ENCODE measurements at places on chromosomes 5 and 9. TPM values are rescaled to one million over a fixed set of nuclear protein-coding genes. Genes with fewer than 3 reads are reported as not detected.

Gene TLX3
- polyA plus RNA-seq, result not detected

Gene ECSCR
- polyA plus RNA-seq, result 21.6 TPM

Gene KDM4C
- polyA plus RNA-seq, result 27.2 TPM

Gene HSPB3
- 0.61 TPM for polyA plus RNA-seq

Gene COL27A1
- polyA plus RNA-seq, result 117 TPM

Gene LCN9
- polyA plus RNA-seq, result not detected

Gene PCDHGA2
- 1.3 TPM for polyA plus RNA-seq

Gene SUSD3
- 7.6 TPM for polyA plus RNA-seq

Gene PTGER4
- 11.6 TPM for polyA plus RNA-seq

- no peaks in the 10 kb centered on the region for H3K4me1 ChIP-seq
- H3K27ac ChIP-seq, result no peak overlapping the region
- H3K4me3 ChIP-seq, result no peak overlapping the region
- no peaks in the 10 kb centered on the region for H3K36me3 ChIP-seq
- DNase-seq, result no peak
These were observed 416.1 kb upstream of the TRPC7 start for GRCh38 chr5:136781464-136781863.

GRCh38 chr9:86902176-86902575 lies 45.1 kb downstream of the GAS1 start:
- no peak for DNase-seq
- no peak overlapping the region for H3K27ac ChIP-seq
- no peak overlapping the region for H3K4me3 ChIP-seq
- H3K36me3 ChIP-seq, result no peaks in the 10 kb centered on the region
- peaks cover 37% of the 10 kb centered on the region for H3K27me3 ChIP-seq

GRCh38 chr5:124655921-124656511 lies 90.4 kb downstream of the ZNF608 start:
- peak; percentile 98 for DNase-seq
- H3K36me3 ChIP-seq, result no peaks in the 10 kb centered on the region
- peaks cover 79% of the 10 kb centered on the region for H3K4me1 ChIP-seq
- no peaks in the 10 kb centered on the region for H3K27me3 ChIP-seq
- H3K4me3 ChIP-seq, result no peak overlapping the region

DNA sequence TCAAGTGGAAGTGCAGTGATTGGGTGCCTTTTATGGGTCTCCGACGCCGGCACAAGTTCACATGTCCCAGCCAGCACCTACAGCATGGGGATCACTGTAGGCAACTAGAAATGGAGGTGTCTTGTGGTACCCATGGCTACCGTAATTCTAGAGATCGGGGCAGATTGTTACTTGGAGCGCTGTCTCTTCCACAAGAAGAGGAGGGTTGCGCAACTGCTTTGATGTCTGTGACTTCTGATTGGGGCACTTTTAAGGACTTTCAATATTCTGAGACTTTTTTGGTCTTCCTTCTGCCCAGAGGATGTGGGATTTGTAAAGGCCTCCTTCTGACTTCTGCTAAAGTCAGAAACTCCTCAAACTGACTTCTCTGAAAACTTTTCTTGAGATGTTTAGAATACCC lies 41.9 kb downstream of the GLRX start:
- H3K36me3 ChIP-seq, result peaks cover 33% of the 10 kb centered on the region
- H3K4me3 ChIP-seq, result no peak overlapping the region
- H3K27me3 ChIP-seq, result no peaks in the 10 kb centered on the region
- no peak overlapping the region for H3K27ac ChIP-seq

- peaks cover 21% of the 10 kb centered on the region for H3K36me3 ChIP-seq
- H3K4me3 ChIP-seq, result no peak overlapping the region
- H3K27ac ChIP-seq, result no peak overlapping the region
- H3K4me1 ChIP-seq, result no peaks in the 10 kb centered on the region
These were observed 37.1 kb downstream of the FAM13B start for GRCh38 chr5:137995749-137996128.

GRCh38 chr5:151315998-151316597 lies 12.5 kb upstream of the SLC36A3 start:
- H3K4me3 ChIP-seq, result no peak overlapping the region
- DNase-seq, result peak; percentile 43
- H3K27ac ChIP-seq, result no peak overlapping the region
- no peaks in the 10 kb centered on the region for H3K36me3 ChIP-seq
- H3K4me1 ChIP-seq, result no peaks in the 10 kb centered on the region

GRCh38 chr5:59767211-59767605 lies 126.3 kb downstream of the PDE4D start:
- H3K36me3 ChIP-seq, result no peaks in the 10 kb centered on the region
- H3K27ac ChIP-seq, result no peak overlapping the region
- no peak for DNase-seq

- H3K27me3 ChIP-seq, result no peaks in the 10 kb centered on the region
- no peaks in the 10 kb centered on the region for H3K4me1 ChIP-seq
- no peak overlapping the region for H3K4me3 ChIP-seq
These were observed 127.6 kb upstream of the RPS23 start for GRCh38 chr5:82405618-82406204.

DNA sequence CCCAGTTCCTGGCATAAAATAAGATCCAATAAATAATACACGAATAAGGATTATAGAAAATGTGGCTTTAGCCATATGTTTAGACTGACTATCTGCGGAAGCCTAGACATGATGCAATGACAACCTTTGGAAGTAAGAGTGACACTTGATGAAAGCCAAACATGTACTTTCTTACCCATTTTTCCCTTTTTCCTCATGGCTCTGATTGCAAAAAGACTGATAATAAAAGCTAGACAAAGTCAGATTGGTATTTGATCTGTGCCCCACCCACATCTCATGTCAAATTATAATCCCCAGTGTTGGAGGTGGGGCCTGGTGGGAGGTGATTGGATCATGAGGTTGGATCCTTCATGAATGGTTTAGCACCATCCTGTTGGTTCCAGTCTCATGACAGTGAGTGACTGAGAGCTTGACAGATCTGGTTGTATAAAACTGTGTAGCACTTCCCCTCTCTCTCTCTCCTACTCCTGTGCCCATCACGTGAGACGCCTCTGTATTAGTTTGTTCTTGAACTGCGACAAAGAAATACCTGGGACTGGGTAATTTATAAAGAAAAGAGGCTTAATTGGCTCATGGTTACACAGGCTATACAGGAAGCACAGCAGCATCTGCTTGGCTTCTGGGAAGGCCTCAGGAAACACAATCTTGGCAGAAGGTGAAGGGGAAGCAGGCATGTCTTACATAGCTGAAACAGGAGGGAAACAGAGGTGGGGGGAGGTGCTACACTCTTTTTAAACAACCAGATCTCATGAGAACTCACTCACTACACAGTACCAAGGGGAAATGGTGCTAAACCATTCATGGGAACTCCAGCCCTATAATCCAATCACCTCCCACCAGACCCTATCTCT lies 243.4 kb upstream of the PIK3R1 start:
- peaks cover 15% of the 10 kb centered on the region for H3K4me1 ChIP-seq
- H3K27ac ChIP-seq, result no peak overlapping the region
- H3K4me3 ChIP-seq, result no peak overlapping the region
- DNase-seq, result peak; percentile 45
- H3K36me3 ChIP-seq, result no peaks in the 10 kb centered on the region

DNA sequence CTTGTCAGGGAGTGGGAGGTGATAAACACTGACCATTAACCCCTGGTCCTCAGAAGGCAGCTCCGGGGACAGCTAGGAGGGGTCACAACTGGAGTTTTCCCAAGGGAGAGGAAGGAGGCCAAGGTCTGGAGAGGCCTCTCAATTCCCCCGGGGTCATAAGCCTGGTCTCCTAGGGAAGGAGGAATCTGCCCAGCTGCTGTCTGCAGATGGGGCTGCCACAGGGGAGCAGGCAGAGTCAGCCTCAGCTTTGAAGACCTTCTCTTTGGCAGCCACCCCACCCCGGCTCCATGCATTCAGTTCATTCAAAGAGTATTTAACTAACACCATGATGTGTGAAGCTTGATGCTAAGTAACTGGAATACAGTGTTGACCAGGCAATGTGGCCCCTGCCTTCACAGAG lies 74.6 kb upstream of the HSPA9 start:
- no peaks in the 10 kb centered on the region for H3K27me3 ChIP-seq
- no peaks in the 10 kb centered on the region for H3K36me3 ChIP-seq
- no peak overlapping the region for H3K4me3 ChIP-seq
- peak; percentile 58 for DNase-seq
- peaks cover 24% of the 10 kb centered on the region for H3K4me1 ChIP-seq
- peak overlapping the region; percentile 30 for H3K27ac ChIP-seq

DNA sequence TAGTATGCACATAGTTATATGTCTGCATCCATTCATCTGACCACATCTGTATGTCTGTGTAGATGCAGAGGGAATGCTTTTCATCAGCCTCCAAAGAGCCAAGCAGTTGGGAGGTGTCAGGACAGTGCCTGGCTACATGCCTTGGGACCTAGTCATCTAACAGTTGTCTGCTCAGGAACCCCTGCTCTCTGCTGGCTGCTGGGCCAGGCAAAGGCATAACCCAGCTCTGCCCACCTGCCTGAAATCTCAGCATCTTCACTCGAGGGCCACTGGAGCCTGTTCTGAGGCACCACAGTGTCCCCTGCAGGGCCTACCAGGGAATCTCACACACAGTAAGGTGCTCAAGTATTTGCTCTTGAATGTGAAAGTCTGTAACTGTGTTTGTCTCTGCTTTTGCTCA lies 3.7 kb downstream of the C9orf50 start:
- peaks cover 4% of the 10 kb centered on the region for H3K4me1 ChIP-seq
- no peak for DNase-seq
- peaks cover 11% of the 10 kb centered on the region for H3K27me3 ChIP-seq
- no peak overlapping the region for H3K4me3 ChIP-seq
- no peak overlapping the region for H3K27ac ChIP-seq

DNA sequence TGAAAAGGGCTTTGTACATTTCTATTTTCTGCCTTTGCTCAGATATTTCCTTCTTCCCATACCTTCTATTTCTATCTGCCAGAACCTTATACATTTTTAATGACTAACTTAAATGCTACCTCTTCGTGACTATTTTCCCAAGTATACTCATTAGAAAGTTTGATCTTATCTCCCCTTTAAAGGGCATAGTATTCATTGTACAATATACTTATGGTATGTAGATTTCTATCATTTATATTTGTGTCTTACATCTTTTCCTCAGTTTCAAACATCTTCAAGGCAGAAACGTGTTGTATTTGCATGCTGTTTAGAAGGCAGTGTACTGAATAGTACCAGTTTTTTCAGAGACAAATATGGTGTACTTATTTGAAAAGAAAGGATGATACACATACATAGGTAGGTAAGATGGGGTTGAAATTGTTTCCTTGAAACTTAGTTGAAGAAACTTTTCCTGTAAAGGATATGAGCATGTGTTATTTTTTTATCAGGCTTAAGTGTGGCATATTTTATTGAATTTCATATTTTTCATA lies 518.1 kb upstream of the NUDT12 start:
- H3K4me3 ChIP-seq, result no peak overlapping the region
- DNase-seq, result no peak
- no peaks in the 10 kb centered on the region for H3K27me3 ChIP-seq

DNA sequence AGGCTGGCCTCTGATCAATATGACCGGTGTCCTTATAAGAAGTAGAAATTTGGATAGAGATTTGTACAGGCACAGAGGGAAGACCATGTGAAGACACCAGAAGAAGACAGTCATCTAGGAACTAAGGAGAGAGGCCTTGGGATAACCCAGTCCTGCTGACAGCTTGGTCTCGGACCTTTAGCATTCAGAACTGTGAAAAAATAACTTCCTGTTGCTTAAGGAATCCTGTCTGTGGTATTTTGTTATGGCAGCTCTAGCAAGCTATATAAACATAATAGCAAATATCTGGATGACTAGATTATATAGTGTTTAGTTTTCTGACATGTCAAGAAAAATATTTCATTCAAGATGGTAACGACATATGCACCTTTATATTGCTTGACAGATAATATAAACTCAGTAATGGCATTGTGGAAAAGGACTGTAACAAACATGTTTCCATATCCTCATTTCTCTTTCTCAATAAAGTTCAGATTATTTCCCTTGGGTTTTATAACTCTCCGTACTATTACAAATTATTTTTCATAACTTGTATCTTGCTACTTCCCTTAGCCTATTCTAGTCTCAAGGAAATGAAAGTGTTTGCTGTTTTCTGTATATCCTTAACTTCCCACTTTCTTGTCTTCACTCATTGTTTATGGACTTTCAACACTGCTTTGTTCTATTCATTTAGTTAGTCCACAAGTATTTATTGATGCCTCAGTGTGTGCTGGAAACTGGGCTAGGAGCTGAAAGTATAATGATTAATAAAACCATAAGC lies 62.4 kb downstream of the KIAA1958 start:
- H3K36me3 ChIP-seq, result no peaks in the 10 kb centered on the region
- no peaks in the 10 kb centered on the region for H3K27me3 ChIP-seq
- DNase-seq, result no peak
- H3K4me3 ChIP-seq, result no peak overlapping the region

DNA sequence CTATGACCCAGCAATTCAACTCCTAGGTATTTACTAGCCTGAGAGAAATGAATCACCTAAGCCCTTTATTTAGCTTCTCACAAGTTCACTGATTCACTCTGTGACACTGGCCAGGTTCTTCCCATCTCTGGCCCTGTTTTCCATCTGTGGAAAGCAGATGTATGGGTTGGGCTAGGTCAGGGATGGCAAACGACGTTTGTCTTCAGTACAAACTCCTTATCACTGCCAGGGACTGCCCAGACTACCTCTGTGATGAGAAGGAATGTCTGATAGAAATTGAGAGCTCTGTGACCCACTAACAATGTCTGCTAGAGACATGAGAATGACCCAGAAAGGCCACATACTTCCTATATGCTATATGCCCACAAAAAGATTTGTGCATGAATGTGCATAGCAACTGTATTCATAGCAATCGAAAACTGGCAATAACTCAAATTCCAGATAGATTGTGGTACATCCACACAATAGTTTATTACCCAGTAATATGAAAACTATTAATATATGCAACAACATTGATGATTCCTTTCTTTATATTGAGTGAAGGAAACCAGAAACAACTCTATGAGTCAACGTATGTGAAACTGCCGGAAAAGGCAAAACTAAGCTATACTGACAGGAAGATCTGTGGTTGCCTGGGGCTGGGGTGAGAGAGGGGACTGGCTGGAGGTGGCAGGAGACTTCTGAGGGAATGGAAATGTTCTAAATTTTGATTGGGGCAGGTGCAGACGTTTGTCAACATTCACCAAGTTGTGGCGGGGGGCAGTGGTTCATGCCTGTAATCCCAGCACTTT lies 32.0 kb upstream of the ADAM19 start:
- DNase-seq, result no peak
- H3K27ac ChIP-seq, result no peak overlapping the region
- H3K36me3 ChIP-seq, result no peaks in the 10 kb centered on the region
- no peaks in the 10 kb centered on the region for H3K27me3 ChIP-seq
- no peaks in the 10 kb centered on the region for H3K4me1 ChIP-seq
- H3K4me3 ChIP-seq, result no peak overlapping the region

DNA sequence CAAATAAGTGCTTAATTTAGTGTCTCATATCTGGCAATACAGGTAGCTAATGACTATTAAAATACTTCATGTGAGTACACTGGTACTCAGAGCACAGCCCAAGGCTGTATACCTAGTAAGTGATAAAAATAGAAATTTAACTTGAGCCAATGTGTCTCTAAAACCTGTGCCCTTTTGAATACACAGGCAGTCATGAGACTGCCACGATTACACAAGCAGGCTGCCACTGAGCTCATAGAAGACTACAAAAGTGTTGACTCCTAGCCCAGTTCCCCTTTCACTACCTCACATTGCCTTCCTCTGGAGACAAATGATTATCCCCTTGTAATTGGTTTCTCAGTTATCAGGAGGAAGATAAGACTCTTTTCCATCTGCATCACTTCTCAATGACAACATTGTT lies 66.3 kb upstream of the PAPPA start:
- no peak for DNase-seq
- no peak overlapping the region for H3K4me3 ChIP-seq
- no peaks in the 10 kb centered on the region for H3K27me3 ChIP-seq

GRCh38 chr9:87849144-87849758 lies 33.4 kb upstream of the SPATA31E1 start:
- DNase-seq, result no peak
- H3K27ac ChIP-seq, result no peak overlapping the region
- H3K4me3 ChIP-seq, result no peak overlapping the region
- H3K27me3 ChIP-seq, result no peaks in the 10 kb centered on the region
- no peaks in the 10 kb centered on the region for H3K36me3 ChIP-seq

Data from large intestine (tissue), 12 donors.